ENCODE measurements at places on chromosomes 12 and 14.

DNA sequence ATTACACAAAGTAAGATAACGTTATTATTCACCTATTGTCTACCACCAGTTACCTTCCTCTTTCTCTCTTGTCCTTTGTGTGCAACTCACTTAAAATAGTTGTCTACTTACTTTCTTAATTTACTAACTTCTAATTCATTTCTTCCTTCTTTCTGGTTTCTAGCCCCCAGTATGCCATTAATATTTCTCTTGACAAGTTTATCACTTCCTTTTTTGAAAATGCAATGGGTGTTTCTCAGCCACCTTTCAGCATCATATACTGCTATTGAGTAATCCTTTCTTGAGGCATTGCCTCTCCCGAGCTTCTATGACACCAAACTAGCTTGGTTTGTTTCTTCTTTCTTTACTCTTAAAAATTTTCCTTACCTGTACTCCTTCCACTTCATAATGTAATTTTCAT lies 633.6 kb downstream of the TMTC2 start:
- DNase-seq: no peak

- peak; percentile 24 for DNase-seq
These were observed 595 bp upstream of the METAP2 start for GRCh38 chr12:95473231-95473883.

DNA sequence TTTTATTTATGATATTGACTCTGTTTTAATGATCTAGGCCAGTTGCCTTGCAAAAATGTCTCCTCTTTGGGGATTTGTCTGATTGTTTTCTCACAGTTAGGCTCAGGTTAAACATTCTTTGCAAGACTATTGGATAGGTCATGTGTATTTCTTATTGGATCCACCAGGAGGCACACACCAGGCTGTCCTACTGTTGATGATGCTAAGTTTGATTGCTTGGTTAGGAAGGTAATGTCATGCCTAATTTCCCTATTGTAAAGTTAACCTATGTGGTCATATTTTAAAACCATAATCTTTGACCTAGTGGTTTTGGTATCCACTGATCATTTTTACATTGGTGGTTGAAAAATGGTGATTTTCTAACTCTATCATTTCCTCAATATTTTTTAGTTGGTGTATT lies 137.1 kb downstream of the BRMS1L start:
- DNase-seq: no peak

GRCh38 chr12:43332977-43333640 lies 218.9 kb downstream of the ADAMTS20 start:
- DNase-seq: peak; percentile 50

GRCh38 chr14:98168211-98168985 lies 1103.6 kb downstream of the BCL11B start:
- no peak for DNase-seq

All from HS-27A (cell line).